ENCODE measurements at places on chromosomes 13 and 19.

DNA sequence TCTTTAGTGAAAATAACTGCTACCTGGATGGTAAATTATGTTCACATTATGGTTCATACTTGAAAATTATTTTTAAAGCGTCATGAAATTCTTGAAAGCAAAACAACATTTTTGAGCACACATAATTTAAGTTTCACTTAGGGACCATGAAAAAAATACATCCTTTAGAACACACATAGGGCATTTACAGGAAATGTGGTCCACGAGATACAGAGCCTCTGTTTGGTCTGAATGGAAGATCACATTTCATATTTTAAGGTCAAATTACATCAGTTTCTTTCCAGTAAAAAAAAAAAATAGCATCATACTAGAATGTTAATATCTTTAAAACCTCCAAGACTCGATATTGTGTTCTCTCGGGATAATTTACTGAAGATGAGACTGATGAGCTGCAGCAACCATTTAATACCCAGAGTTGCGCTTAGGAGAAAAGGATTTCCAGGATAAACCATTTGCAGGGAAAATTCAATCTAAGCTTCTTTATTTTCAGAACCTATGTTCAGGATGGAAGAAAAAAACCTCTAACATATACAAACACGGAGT is 720.7 kb downstream of the DIAPH3 start:
- no peaks in the 10 kb centered on the region for H3K4me1 ChIP-seq
- no peak overlapping the region for H3K4me3 ChIP-seq
- H3K36me3 ChIP-seq: no peaks in the 10 kb centered on the region
- no peaks in the 10 kb centered on the region for H3K27me3 ChIP-seq

GRCh38 chr13:30762643-30763042 is 27.3 kb downstream of the ALOX5AP start:
- DNase-seq: no peak
- H3K36me3 ChIP-seq: no peaks in the 10 kb centered on the region
- H3K27ac ChIP-seq: no peak overlapping the region
- H3K4me3 ChIP-seq: no peak overlapping the region
- H3K4me1 ChIP-seq: peaks cover 5% of the 10 kb centered on the region

GRCh38 chr13:24253520-24254145 is 55.7 kb upstream of the C1QTNF9 start:
- H3K4me1 ChIP-seq: no peaks in the 10 kb centered on the region
- H3K27me3 ChIP-seq: no peaks in the 10 kb centered on the region
- H3K36me3 ChIP-seq: peaks cover 14% of the 10 kb centered on the region
- H3K27ac ChIP-seq: no peak overlapping the region
- H3K4me3 ChIP-seq: no peak overlapping the region

- H3K4me1 ChIP-seq: no peaks in the 10 kb centered on the region
- no peaks in the 10 kb centered on the region for H3K27me3 ChIP-seq
- DNase-seq: no peak
- H3K4me3 ChIP-seq: no peak overlapping the region
Measured at GRCh38 chr19:8057545-8058270, 5.1 kb downstream of the CCL25 start.

DNA sequence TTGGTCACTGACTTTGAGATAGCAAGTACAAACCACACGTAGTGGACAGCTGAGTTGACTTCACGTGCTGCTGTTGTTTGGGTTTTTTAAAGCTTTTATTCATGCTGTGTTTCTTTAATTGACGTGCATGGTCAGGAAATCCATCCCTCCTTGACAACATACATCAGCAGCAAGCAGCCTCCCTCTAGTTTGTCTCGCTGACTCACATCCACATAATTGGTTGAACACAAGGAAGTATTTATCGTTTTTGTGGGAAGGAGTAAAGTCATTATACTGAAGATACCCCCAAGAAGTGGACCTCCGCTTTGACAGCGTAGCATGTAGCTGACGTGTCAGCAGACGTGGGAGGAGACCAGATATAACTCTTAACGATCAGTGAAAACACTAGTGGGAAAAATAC is 355.8 kb downstream of the MYO16 start:
- no peak for DNase-seq
- no peaks in the 10 kb centered on the region for H3K4me1 ChIP-seq
- no peak overlapping the region for H3K27ac ChIP-seq
- no peak overlapping the region for H3K4me3 ChIP-seq
- H3K36me3 ChIP-seq: no peaks in the 10 kb centered on the region
